Activated naive CD4-positive, alpha-beta T cell treated with anti-CD3 and anti-CD28 coated beads for 36 hours (primary cell): ENCODE measurements at places on chromosomes 11 and 22.

GRCh38 chr11:12560362-12560761 is 113.9 kb upstream of the TEAD1 start:
- H3K4me1 ChIP-seq: no peaks in the 10 kb centered on the region
- no peaks in the 10 kb centered on the region for H3K36me3 ChIP-seq
- no peak overlapping the region for H3K27ac ChIP-seq
- peaks cover 13% of the 10 kb centered on the region for H3K27me3 ChIP-seq

- no peak overlapping the region for H3K27ac ChIP-seq
- no peaks in the 10 kb centered on the region for H3K36me3 ChIP-seq
- no peaks in the 10 kb centered on the region for H3K4me1 ChIP-seq
- H3K4me3 ChIP-seq: no peak overlapping the region
- peaks cover 3% of the 10 kb centered on the region for H3K27me3 ChIP-seq
These were observed 94.8 kb downstream of the TENM4 start for GRCh38 chr11:79346021-79346420.

- no peak for DNase-seq
- H3K4me1 ChIP-seq: no peaks in the 10 kb centered on the region
- H3K4me3 ChIP-seq: no peak overlapping the region
- H3K27me3 ChIP-seq: peaks cover 13% of the 10 kb centered on the region
These were observed 576.5 kb upstream of the B3GAT1 start for GRCh38 chr11:134988495-134988894.

DNA sequence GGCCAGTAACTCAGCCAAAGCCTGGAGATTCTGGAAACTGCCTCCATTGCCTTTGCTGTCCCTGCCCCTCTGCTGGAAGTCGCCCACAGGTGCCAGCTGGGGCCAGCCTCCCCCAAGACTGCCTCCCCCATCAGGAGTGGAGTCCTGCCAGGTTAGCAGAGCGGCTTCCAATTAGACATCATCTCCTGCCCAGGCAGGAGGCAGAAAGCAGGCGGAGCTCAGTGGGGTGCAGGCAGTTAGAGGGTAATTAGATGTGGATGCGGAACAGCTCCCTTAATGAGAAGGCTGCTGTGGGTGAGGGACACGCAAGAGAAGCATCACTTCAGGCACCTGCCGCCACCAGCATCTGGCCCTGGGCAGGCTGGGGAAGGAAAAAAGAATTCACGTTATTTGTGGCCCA is 90.9 kb upstream of the TP53I11 start:
- no peaks in the 10 kb centered on the region for H3K27me3 ChIP-seq
- H3K4me3 ChIP-seq: no peak overlapping the region
- no peak overlapping the region for H3K27ac ChIP-seq

DNA sequence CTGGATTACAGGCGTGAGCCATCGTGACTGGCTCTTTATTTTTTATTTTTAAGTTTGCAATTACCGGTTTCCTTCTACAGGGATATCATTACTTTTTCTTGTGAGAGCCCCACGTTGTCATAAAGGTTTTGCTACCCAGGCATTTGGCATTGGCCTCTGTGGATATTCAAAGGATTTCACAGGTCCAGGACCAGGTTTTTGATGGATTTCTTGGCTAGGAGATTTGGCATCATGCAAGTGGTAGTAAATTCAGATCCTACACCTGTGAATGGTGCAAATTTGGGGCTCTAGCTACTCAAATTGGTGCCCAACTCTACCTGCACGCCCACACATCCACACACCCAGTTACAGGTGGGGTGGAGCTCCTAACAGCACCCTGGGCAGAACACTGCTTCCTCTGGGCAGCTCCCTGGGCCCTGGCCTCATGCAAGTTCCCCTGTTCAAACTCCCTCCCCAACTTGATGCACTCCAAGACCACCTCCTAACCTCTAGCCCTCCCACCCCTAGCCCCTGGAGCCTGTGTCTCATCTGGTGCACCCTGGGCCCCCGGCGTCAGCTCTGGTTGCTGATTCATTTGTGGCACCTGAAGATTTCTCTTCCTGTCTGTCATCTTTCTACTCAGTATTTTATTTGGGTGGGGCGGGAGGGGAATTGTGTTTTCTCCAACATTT is 9.3 kb upstream of the MRGPRD start:
- no peak for DNase-seq
- no peak overlapping the region for H3K4me3 ChIP-seq
- H3K4me1 ChIP-seq: no peaks in the 10 kb centered on the region

- no peaks in the 10 kb centered on the region for H3K4me1 ChIP-seq
- H3K27ac ChIP-seq: no peak overlapping the region
- no peak overlapping the region for H3K4me3 ChIP-seq
- no peaks in the 10 kb centered on the region for H3K27me3 ChIP-seq
These were observed 15.0 kb downstream of the USH1C start for GRCh38 chr11:17528906-17529843.

- H3K4me1 ChIP-seq: no peaks in the 10 kb centered on the region
- DNase-seq: no peak
- H3K27ac ChIP-seq: no peak overlapping the region
- no peaks in the 10 kb centered on the region for H3K36me3 ChIP-seq
These were observed 16.9 kb upstream of the KIRREL3 start for GRCh38 chr11:127017482-127017881.

- peak; percentile 25 for DNase-seq
- peak overlapping the region; percentile 85 for H3K27ac ChIP-seq
- peaks cover 20% of the 10 kb centered on the region for H3K36me3 ChIP-seq
- peaks cover 78% of the 10 kb centered on the region for H3K4me1 ChIP-seq
These were observed 7.3 kb upstream of the AHNAK start for GRCh38 chr11:62553839-62554361.

DNA sequence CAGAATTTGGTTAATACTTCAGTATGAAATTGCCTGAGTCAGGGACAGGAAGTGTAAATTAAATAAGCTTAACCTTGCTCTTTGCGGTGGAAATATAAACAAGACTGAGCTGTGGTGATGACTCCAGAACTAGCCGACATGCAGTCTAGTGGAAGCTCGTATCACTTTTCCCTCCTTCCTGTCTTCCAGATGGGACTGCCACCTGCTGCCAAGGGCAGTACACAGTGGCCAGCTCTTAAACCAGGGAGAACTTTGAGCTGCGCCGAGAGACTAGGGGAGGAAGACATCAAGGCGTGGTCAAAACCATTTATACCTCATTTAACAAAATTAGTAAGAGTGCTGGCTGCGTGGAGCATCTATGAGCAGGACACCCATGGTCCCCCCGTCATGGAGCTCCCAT is 31.3 kb upstream of the CTTN start:
- H3K36me3 ChIP-seq: peaks cover 36% of the 10 kb centered on the region
- no peak overlapping the region for H3K27ac ChIP-seq
- DNase-seq: no peak

GRCh38 chr11:128776069-128776423 is 82.2 kb downstream of the FLI1 start:
- no peak overlapping the region for H3K27ac ChIP-seq
- H3K36me3 ChIP-seq: peaks cover 42% of the 10 kb centered on the region
- H3K27me3 ChIP-seq: no peaks in the 10 kb centered on the region
- peak; percentile 56 for DNase-seq

GRCh38 chr11:118439646-118440045 is 3.4 kb downstream of the KMT2A start:
- H3K36me3 ChIP-seq: peaks cover 16% of the 10 kb centered on the region
- H3K27me3 ChIP-seq: no peaks in the 10 kb centered on the region
- H3K4me3 ChIP-seq: peak overlapping the region; percentile 88
- no peak for DNase-seq

DNA sequence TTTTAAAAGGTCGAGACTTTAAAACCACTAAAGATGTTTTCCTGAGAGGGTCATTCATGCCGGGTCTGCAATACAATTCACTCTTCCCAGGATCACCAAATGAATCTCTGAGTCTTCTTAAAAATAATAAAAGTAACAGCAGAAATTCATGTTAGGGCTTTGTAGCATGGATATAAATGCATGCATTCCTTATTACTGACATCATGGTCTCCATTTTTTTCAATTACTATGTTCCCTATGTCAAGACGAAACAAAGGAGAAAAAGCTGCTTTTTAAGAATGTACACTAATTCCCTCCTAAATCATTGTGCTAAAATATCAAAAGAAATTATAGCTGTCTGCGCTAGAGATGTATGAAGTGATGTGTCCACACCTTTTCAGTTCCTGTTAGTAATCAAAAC is 789.9 kb upstream of the LRRC4C start:
- H3K36me3 ChIP-seq: no peaks in the 10 kb centered on the region
- H3K4me1 ChIP-seq: no peaks in the 10 kb centered on the region
- no peak overlapping the region for H3K4me3 ChIP-seq
- no peak overlapping the region for H3K27ac ChIP-seq

DNA sequence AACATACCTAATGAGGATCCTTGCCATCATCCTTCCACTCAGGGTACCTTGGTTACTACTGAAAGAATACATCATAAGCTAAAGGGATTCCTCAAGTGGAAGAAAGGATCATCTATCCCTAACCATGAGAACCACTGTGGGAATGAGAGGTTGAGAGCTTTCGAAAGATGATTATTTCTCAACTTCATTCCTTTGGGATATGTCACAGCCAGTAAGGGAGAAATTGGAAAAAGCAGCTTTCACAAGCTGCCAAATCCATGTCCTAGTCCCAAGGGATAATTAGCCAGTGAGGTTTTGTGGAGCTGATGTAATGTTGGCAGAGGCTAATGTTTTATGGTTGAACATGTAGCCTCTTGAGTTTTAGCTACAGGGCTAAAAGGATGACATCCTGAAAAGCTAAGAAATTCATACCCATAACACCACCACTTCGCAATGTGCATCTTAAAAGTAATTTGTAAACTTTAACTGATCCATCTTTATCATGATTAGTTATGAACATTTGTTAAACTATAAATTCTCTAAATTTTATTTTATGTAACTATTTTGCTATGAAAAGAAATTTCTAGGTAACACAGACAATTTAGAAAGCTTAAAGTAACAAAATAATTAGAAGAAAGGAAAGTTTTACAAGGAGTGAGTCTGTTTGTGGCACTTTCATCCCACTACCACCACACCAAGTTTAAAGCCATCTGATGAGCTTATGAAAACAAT is 123.9 kb downstream of the MRTFA start:
- no peak overlapping the region for H3K27ac ChIP-seq
- DNase-seq: no peak
- peaks cover 19% of the 10 kb centered on the region for H3K4me1 ChIP-seq
- peaks cover 2% of the 10 kb centered on the region for H3K36me3 ChIP-seq
- H3K27me3 ChIP-seq: no peaks in the 10 kb centered on the region
- no peak overlapping the region for H3K4me3 ChIP-seq

- H3K4me1 ChIP-seq: no peaks in the 10 kb centered on the region
- no peak overlapping the region for H3K4me3 ChIP-seq
- H3K27me3 ChIP-seq: no peaks in the 10 kb centered on the region
- no peak for DNase-seq
- H3K36me3 ChIP-seq: no peaks in the 10 kb centered on the region
These were observed 371.5 kb downstream of the RAB38 start for GRCh38 chr11:87803748-87804147.

- peak overlapping the region; percentile 61 for H3K4me3 ChIP-seq
- no peaks in the 10 kb centered on the region for H3K36me3 ChIP-seq
- no peak overlapping the region for H3K27ac ChIP-seq
These were observed 1.6 kb downstream of the NCAM1 start for GRCh38 chr11:112962579-112963367.

- peaks cover 48% of the 10 kb centered on the region for H3K4me1 ChIP-seq
- DNase-seq: peak; percentile 34
- peak overlapping the region; percentile 81 for H3K27ac ChIP-seq
- peaks cover 3% of the 10 kb centered on the region for H3K36me3 ChIP-seq
- peak overlapping the region; percentile 95 for H3K4me3 ChIP-seq
These were observed 562 bp downstream of the ZBED4 start for GRCh38 chr22:49853981-49854831.

DNA sequence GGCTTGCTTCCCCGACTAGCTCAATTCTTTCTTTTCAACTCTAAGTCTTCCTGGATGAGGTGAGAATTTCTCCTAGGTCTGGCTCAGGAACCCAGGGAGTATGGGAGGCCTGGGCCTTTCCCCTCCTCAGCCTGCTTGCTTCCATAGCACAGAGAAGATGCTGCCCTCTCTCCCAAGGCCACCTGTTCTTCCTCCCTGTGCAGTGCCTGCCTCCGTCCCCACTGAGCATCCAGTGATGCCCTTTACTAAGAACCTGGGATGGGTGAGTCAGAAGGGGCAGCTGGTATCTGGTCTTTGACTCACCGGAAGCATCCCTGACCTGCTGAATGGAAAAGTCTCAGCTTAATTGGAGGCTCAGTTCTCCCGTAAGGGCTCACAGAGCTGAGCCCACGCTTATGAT is 607.9 kb downstream of the BUD13 start:
- no peaks in the 10 kb centered on the region for H3K4me1 ChIP-seq
- H3K36me3 ChIP-seq: no peaks in the 10 kb centered on the region
- no peak overlapping the region for H3K4me3 ChIP-seq
- no peak overlapping the region for H3K27ac ChIP-seq
- no peak for DNase-seq

GRCh38 chr11:110199184-110199981 is 97.0 kb downstream of the RDX start:
- no peak overlapping the region for H3K4me3 ChIP-seq
- no peak for DNase-seq
- no peaks in the 10 kb centered on the region for H3K36me3 ChIP-seq
- no peaks in the 10 kb centered on the region for H3K27me3 ChIP-seq

- H3K4me3 ChIP-seq: no peak overlapping the region
- DNase-seq: no peak
- H3K4me1 ChIP-seq: no peaks in the 10 kb centered on the region
- H3K36me3 ChIP-seq: peaks cover 55% of the 10 kb centered on the region
- H3K27me3 ChIP-seq: no peaks in the 10 kb centered on the region
These were observed 16.1 kb downstream of the IL18BP start for GRCh38 chr11:72014761-72015320.

- peaks cover 26% of the 10 kb centered on the region for H3K4me1 ChIP-seq
- peak overlapping the region; percentile 77 for H3K4me3 ChIP-seq
- H3K36me3 ChIP-seq: peaks cover 12% of the 10 kb centered on the region
- peak overlapping the region; percentile 70 for H3K27ac ChIP-seq
- H3K27me3 ChIP-seq: no peaks in the 10 kb centered on the region
These were observed 1.2 kb downstream of the SLC37A4 start for GRCh38 chr11:119029340-119030028.

GRCh38 chr22:28792491-28793383 is 7.6 kb downstream of the XBP1 start:
- DNase-seq: no peak
- H3K36me3 ChIP-seq: peaks cover 40% of the 10 kb centered on the region

DNA sequence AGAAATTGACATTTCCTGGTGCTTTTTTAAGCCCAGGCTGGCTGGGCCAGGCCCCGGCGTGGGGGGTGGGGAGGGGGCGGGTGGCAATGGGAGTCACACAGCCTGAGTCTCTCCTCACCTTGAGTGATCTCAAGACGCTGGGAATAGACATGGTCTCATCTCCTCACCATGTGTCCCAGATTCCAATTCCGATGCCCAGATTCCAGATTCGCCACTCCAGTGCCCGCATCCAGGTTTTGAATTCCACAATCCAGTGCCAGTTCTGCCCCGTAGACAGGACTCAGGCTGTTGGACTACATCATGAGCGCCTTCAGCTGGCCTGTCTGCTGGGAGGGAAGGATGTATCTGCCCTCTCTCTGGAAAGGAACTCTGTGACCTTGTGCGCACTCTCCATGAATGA is 19.1 kb downstream of the KCNC1 start:
- H3K36me3 ChIP-seq: no peaks in the 10 kb centered on the region

- H3K27me3 ChIP-seq: peaks cover 4% of the 10 kb centered on the region
- no peak overlapping the region for H3K27ac ChIP-seq
- H3K4me3 ChIP-seq: no peak overlapping the region
- no peaks in the 10 kb centered on the region for H3K4me1 ChIP-seq
- no peak for DNase-seq
These were observed 87.4 kb upstream of the LRRC55 start for GRCh38 chr11:57094181-57094935.

GRCh38 chr11:14974515-14975251 is 2.5 kb upstream of the CALCA start:
- H3K36me3 ChIP-seq: no peaks in the 10 kb centered on the region
- peak; percentile 83 for DNase-seq
- H3K4me1 ChIP-seq: peaks cover 33% of the 10 kb centered on the region
- H3K4me3 ChIP-seq: peak overlapping the region; percentile 69
- no peak overlapping the region for H3K27ac ChIP-seq
- peaks cover 61% of the 10 kb centered on the region for H3K27me3 ChIP-seq
